WTC11 (cell line): ENCODE measurements at places on chromosomes 4 and X.

GRCh38 chr4:36785973-36786372 is 458.6 kb upstream of the NWD2 start:
- no peak for DNase-seq

- no peak for DNase-seq
Measured at GRCh38 chr4:17780501-17781299, 721 bp downstream of the FAM184B start.

DNA sequence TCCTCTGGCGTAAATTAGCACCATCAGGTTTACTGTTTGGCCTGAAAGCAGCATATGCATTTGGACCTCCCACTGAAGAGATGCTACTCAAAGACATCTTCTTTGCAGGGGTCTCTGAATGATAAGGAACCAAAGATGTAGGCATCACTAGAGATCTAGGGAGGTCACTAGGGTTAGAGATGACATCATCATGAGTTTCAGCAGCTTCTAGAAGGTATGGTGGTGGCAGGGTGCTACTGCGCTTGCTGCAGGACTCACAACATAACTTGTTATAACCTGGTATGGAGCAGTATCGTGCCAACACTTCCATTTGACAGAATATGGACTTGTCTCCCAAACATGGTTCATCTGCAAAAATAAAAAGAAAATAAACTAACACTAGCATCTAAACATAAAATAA is 251.6 kb downstream of the NPFFR2 start:
- DNase-seq, result no peak

- DNase-seq, result no peak
Measured at GRCh38 chrX:77967631-77968030, 1.8 kb downstream of the PGAM4 start.

DNA sequence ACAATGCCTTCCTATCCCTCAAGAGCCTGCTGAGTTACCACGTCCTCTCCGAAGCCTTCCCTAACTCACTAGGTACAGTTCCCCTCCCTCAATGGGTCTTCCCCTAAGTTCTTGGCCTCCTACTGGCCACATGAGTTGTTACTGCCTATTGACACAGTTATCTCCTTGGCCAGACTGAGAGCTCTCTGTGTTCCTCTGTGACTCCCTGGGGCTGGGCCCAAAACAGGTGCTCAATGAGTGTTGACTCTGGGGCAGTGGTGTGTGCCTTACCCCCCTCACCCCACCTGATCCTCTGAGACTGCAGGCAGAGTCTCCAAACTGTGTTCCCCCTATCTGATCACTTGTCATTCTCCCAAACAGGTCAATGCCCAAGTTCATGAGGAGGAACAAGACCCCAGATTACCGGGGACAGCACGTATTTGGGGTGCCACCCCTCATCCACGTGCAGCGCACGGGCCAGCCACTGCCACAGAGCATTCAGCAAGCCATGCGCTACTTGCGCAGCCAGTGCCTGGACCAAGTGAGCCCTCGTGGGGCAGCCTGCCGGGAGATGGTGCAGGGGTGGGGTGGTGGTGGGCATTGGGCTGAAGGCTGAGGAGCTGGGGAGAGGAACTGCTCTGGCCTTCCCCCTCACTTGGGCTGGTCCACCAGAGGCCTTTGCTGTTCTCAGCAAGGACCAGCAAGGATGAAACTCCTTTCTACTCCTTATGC is 72.6 kb downstream of the STARD8 start:
- DNase-seq, result no peak
